CD4-positive, alpha-beta T cell treated with Interleukin-12 subunit alpha and Interleukin-12 subunit beta, for 1 hour (primary cell): ENCODE measurements at places on chromosomes 4 and X.

DNA sequence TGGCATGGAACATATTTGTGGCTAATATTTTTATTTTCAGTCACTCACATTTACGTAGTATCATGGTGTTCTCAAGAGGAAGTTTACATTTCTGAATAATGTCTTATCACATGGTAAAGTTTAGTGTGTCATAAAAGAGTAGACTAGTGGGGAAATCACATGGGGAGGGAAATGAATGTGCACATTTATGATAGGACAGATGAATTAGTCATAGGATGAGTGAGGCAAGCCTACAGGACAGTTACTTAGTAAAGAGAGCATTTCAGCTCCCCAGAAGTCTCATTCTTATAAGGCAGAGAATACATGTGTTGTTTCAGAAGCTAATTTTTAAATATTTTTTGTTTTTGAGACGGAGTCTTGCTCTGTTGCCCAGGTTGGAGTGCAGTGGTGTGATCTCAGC lies 6.2 kb downstream of the GK start:
- DNase-seq = no peak

DNA sequence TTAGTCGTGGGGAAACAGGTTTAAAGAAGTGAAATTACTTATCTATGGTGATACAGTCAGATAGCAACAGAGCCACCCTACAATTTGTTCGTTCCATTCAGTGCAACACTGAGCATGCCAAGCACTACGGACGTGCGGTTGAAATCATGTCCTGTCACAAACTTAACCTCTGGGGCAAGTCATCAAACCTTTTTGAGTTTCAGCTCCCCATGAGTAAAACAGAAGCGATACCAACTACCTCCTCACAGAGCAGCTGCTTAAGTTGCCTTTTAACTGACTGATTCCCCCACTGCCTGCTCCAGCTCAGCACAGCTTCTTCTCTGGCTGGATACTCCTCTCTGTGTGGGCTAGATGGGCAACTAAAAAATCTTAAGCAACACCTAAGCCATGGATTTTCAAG lies 36.0 kb downstream of the LHFPL1 start:
- DNase-seq = no peak

DNA sequence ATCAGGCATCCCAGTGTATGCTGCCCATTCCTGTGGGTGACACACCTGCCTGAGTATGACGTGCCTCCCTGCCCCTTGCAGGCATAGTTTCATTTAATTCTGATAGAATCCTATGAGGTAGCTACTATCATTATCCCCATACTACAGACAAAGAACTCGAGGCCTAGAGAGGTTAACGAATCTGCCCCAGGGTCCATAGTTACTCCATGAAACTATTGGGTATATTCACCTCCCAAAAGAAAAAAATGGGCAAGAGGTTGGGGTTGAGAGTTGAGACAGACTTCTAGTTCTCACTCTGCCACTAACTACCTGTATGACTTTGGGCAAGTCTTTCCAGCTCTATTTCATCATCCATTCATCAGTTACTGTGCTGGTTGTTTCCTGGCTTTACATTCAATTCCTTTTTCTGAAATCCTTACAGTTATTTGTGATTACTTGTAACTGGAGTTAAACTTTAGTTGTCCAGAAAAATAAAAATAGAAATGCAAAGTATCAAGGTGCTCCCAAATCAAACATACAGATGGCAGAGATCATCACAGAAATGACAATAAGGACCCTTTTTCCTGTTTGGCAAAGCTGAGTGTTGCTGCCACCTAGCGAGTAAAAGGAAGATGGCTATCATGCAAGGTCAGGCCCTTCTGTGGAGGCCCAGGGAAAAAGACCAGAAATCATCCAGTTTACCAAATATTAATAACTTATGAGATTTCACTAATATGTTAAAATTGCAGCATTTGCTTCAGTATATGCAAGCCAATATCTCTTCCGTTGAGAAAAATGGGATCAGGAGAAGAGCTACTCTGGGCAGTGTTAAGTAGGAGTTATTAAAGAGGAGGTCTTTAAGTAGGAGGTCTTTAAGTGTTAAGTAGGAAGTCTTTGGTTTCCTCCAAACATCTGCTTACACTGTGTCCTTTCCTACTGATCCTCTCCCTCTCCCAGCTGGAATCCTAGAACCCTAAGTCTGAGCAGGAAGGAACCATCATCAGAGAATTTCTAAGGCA lies 17.1 kb upstream of the MAP7D3 start:
- peak; percentile 54 for DNase-seq

DNA sequence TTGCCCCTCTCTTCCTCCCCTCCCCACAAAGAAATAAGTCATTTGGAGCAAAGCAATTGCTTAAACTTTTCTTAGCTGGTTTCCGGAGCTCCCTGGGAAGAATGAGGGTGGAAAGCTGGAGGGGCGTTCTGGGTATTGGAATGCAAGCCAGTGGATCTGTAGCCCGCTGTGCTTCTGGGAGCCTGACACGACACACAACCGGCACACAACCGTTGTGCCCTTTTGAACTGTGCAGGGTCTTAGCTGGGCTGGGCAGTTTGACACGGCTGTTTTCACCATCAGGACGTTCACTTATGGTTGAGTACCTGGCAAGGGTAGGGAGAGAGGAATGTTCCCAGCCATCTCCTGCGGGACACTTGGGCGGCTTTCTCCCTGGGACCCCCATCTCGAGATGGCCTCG lies 38.3 kb downstream of the SHROOM2 start:
- DNase-seq = no peak

DNA sequence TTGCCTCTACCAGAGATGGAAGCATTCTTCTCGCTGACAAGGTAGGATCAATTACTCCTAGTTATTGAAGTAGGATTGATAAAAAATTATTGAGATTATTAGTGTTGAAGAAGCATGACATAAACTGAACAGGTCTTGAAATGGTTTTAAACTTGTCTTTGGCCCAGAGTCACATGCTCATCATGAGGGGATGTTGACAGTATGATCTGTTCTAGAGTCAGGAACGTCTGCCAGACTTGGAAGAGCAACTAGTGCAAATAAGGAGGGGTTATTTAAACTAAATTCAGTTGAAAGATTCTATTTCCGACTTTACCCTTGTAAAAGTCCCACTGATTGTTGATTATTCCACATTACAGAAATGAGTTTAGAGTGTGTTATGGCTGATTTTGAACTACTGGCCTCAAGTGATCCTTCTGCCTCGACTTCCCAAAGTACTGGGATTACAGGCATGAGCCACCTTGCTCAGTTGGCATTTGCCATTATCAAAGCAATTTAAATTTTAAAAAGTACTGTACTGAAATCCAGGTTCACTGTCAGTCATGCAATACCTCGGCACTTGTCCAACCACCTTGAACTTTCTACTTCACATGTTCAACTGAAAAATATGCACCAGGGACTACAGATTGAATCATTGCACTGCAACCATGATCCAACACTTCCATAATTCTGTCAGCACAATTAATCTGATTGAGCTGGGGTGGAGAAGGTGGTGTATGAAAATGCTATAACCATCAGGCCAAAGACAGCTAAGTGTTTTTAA lies 19.7 kb downstream of the FABP2 start:
- no peak for DNase-seq

DNA sequence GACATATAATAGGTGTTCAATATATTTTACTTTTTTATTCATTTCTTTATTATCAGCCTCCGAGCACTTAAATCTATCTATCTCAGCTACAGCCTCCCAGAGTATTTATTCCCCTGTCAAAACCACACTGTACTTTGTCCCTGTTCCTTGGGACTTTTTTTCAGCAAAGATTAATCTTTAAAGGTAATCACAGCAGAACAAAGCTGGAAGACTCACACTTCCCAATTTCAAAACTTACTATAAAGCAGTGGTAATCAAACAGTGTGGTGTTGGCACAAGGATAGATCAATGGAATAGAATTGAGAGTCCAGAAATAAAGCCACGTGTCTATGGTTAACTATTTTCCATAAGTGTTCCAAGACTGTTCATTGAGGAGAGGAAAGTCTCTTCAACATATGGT lies 59.7 kb downstream of the KLHL13 start:
- no peak for DNase-seq

DNA sequence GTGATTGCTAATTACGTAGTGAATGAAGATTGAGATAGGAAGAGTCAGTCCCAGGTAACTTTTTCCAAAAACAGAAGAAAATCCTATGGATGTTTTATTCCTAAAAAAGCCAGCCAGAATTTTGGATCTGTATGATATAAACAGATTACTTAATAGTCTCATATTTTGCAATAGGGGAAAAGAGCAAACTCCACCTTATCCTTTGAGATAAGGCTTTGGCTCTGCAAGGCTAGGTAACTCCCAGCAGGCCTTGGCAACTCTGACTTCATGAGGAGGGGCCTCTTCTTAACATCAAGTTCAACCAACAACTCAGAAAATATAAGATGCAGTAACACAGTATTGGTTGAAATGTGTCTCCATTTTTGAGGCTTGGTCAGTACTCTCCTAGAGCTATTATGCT lies 98.7 kb upstream of the SLC4A4 start:
- no peak for DNase-seq

- DNase-seq = peak; percentile 51
Observed at GRCh38 chr4:56979421-56980072, 851 bp downstream of the POLR2B start.

DNA sequence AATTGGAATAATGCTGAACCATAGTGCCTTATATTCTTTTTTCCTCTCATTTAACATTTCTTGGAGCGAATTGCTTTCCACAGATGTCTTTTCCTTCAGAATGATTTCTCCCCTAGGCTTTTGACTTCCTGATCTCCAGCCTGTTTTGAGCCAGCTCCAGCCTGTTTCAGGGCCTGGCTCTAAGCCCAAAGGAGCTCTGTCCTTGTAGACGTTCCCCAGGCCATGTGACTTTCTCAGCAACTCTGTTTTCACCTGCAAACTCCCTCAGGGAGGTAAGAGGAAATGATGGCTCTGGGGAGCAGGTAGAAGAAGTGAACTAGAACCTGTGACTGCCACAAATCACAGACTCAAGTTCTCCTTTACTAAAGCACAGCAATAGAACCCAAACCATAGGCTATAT lies 89.1 kb downstream of the AKAP4 start:
- DNase-seq = no peak

- DNase-seq = no peak
Observed at GRCh38 chr4:9933184-9933583, 88.1 kb downstream of the SLC2A9 start.

DNA sequence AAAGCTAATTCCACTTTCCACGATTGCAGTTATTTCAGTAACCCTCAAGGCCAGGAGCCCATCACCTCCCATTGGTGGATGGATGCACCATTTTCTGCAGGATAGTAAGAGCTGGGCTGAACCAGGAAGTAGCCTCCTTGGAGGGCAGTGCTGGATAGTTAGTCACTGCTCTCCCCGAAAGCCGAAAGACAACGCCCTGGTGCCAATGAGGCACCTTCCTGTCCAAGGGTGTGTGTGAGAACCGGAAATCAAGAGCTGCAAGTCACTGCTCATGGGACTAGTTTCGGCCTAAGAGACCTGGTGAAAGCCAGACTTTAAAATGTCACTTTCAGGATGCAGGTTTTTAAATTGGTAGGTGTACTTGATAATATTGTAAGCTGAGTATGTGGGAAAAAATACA lies 203.8 kb upstream of the HS3ST1 start:
- DNase-seq = no peak

- DNase-seq = no peak
Observed at GRCh38 chr4:126899331-126899801, 733.4 kb upstream of the INTU start.

- DNase-seq = no peak
Observed at GRCh38 chrX:78357342-78358055, 30.1 kb upstream of the CYSLTR1 start.

GRCh38 chr4:2487632-2488031 lies 18.7 kb downstream of the RNF4 start:
- peak; percentile 11 for DNase-seq

DNA sequence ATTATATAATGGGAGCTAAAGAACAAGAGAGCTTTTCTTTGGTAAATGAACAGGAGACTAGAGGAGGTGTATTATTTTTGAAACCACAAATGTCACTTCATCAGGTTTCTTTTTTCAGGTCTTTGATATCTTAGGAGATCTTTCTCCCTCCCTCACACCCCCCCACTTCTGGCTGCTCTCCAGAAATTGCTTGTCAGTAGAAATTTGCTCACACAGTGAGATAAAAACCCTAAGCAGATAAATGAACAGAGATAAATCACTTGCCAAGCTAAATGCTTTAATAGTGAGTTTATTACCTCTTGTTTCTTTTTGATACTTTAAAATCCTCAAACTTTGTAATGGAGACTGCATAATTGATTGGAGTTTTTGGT lies 421.2 kb upstream of the TENM3 start:
- no peak for DNase-seq

DNA sequence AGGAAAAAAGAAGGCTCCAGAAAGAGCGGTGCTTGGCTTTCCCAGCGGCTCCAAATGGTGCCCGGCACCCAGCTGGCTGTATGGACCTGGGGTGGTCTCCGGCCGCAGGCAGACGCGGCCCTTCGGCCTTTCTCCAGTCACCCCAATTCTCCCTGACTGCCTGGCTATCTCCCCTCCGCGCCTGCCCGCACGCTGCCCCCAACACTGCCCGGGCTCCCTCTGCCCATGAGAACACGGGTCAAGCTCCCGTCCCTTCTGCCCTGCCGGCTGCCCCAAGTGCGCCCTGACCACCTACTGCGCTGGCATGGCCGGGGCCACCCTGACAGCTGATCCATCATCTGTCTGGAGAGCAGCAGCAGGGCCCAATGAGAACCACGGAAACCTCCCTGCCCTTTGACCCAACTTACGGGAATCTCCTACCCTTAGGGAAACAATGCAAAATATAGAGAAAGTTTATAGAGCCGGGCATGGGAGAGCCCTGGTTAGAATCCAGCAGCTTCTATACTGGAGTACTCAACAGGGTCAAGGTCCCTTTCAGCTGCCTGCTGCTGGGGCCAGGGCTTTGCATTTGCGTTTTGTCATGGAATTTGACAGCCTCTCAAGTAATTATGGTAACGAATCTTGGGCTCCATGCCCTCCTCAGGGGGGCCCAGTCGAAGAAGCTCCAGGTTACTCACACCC lies 1.2 kb upstream of the FAM3A start:
- no peak for DNase-seq

- no peak for DNase-seq
Observed at GRCh38 chr4:79964400-79965211, 108.4 kb downstream of the ANTXR2 start.

DNA sequence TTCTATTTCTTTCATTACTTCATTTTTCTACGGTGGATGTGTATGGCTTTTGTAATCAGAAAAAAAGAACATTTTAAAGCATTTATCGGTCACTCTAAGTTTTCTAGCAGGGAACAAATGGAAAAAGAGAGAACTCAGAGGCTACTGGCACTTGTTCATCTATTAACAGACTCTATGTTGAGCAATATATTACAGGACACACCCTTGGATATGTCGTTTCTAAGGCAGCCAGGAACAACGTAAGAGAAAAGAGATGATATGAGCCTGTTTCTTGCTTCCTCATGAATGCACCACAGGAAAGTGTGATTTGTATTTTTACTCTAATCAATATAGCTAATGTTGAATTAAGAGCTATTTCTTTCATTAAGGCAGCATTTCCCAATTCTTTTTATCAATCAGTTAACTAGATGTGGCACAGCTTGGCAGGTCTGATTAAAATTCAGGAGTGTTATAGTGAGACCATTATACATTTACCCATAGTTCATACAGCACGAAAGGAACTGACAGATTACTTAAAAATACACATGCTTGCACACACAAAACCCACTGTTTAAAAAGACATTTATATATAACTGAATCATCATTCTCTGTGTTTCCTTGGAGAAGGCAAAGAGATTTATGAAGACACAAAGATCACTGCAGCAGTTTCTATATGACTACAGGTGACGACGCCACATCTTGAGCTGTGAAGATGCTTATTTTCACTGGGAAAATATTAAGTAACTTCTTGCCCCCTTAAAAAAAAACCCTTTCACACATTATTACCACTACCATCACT lies 13.0 kb downstream of the RAB9B start:
- no peak for DNase-seq

GRCh38 chr4:162700815-162701361 lies 465.8 kb downstream of the NAF1 start:
- no peak for DNase-seq

GRCh38 chr4:177237291-177237690 lies 72.4 kb upstream of the NEIL3 start:
- DNase-seq = no peak
